ENCODE measurements at places on chromosomes 5 and 9.

DNA sequence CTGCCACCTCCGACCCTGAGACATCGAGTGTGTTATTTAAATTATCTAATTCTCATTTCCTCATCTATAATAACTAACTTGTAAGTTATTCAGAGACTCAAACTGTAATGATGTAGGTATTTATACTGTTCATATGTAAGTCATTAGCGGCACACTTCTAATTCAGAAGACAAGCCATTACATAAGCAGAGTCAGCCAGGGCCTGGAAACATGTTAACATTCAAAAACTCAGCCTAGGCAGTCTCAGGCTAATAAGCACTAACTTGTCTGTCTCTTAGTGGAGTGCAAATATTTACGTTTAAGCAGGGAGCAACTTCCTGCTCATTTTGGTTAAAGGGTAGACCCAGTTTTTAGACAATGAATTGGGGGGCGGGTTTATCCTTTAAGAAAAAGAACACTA lies 598.4 kb downstream of the ACTL7B start:
- no peak for DNase-seq

DNA sequence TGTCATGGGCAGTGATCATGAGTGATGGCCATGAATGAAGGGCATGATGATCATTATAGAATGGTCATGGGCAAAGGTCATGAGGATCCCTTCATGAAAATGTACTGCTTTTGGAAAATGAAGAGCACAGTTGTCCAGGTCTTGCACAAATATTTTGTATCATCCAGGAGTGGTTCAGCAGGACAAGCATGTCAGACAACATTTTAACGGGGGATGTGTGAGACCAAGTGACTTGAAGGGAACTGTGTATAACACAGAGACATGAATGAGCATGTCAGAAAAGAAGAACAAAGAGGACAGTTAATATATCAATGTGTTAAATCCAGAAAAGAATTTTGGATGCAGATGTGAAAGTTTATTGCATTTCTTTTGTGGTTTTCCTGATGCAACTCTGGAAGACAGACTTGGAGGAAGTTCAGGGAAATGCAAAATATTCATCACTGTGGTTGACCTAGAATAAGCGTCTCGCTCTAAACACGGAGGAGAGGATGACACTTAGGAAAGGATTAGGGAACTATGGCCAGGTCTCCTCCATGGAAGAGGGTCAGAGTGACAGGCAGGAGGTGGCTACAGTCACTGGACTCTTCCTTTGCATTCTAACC lies 116.1 kb upstream of the IRX4 start:
- DNase-seq = no peak

DNA sequence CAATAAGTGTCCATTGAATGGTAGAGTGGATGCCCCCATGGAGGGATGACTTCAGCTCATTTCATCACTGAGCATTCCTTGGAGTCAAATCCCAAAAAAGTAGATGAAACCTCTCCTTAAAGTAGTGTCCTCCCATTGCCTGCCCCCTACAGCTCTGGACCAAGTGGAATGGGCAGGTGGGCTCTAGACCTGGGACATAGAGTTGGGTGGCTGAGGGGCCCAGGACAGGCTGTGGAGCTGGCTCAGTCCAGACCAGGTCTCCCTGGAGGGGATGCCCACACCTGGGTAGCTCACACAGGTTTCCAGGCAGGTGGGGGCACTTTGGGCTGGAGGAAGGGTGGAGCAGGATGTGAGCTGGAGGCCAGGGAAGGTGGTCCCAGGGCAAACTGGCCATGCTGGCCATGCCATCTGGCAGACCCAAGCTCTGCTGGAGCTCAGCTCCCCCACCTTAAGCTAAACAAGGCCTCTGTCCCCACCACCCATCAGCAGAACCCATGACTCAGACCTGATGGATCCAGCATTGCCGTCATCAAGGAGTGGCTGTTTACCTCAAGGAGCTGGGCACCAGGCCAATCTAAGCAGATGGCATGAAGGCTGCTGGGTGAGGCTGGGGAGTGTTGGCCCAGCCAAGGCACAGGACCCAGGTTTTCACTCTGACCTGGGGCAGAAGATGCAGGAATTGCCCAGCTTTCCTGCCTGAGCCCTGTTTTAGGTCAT lies 6.2 kb upstream of the SPINK4 start:
- peak; percentile 88 for DNase-seq

DNA sequence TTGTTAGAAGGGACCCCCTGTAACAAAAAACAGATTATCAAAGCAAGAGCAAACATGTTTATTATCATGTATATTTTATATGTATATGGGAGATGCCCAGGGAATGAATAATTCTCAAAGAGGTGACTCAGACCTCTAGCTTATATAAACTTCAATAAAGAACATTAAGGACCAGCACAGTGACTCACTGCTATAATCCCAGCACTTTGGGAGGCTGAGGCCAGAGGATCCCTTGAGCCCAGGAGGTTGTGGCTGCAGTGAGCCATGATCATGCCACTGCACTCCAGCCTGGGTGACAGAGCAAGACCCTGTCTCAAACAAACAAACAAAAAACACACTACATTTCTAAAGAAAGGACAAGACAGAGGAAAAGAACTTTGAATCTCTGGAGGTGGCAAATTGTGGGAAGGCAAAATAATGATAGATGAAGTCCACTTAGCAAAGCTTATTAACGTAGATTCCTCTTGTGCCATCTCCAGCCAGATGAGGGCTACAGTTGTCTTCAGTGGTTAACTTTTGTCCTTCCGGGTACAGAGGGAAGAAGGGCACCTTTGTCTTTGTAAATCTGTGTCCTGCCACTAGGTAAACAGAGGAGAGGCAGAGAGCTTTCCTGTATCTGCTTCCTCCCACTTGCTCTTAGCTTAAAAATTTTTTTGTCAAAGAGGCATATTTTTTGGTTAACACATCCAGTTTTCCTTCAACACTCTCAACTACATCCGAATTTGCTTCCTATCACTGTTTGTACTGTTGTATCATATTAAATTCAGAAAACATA lies 7.5 kb upstream of the RFK start:
- DNase-seq = no peak

- DNase-seq = no peak
These were observed 251.2 kb downstream of the NFIB start for GRCh38 chr9:14062586-14063221.

DNA sequence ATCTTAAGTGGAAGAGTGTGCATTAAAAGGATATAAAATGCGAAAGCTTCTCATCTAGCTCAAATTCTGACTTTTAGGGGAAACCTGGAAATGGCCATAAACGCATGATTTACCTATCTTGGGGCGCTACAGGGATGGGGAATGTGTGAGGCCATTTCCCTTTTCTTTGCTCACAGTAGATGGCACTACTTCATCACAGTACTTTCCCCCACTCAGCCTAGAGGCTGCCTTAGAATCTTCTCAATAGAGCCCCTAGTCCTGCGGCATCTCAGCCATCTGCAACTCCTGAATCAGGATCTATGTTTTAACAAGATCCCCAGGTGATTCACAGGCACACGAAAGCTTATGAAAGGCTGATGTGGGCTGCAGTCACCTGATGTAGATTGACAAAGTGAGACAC lies 110.8 kb downstream of the LHFPL2 start:
- DNase-seq = no peak

DNA sequence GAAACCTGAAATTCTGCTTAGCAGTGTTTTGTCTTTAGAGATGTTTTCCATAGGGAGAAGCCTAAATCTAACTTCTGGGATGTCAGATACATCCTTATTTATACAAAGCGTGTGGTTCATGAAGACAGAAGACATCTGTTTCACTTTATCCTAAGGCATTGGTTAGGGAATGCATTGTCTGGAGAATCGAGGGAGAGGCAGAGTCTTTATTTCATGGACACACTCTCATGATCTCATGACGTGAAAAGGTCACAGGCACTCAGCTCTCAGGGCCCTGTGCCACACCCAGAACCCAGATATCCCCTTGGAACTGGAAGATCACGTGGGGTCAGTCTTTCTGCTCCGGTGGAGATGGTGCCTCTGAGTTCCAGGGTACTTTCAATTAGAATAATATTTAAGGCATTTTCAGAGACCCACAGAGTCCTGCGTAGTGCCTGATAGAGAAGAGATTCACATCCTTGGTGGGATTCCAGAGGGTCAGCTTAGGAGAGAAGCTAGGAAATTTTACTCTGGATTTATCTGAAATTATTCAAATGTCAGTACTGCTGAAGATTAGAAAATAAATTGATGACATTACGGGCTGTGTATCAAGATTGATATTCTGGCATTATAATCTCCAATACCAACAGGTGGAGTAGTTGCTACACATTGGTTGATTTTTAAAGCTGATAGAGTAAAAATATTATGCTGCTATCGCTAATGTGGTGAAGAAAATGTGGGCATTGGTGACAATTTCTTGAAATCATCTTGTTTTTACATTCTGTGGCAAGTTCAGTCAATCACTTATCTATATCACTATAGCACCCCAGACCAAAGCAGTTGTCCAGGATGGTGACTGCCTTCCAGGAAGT lies 378.3 kb downstream of the MTRR start:
- no peak for DNase-seq

DNA sequence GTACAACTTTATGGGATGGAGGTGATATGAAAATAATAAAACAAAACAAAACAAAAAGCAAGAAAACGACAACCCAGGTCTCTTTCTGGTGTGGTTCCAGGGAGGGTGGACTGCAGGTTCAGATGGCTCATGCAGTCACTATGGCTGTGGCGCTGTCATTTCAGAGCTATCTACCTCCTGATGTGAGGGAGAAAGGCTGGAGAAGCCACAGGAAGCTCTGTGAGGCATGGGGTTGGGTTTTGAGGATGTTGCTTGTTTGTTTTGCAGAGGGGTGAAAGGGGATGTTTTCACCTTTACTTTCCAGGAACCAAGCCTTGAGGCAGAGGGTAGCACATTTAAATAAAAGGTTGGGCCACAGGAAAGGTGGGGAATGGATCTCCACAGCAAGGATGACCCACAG lies 18.7 kb downstream of the NIPAL4 start:
- no peak for DNase-seq

DNA sequence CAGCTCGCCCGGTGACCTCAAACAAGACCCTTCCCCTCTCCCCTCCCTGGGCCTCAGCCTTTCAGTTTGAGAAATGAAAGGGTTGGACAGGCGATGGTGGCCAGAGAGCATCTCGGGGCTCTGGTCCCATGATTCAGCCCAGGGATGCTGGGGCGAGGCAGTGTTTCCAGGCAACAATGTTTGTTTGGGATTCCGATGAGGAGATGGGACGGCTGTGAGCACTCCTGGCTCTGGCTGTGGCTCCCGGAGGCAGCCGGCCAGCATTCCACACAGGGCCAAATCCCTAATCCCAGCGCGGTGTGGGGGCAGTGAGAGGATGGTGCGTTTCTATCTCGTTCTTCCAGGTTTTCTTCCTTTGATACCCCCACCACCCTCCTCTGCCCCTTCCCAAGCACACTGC lies 66.0 kb downstream of the HMCN2 start:
- no peak for DNase-seq

GRCh38 chr5:134204575-134204974 lies 21.3 kb downstream of the PPP2CA start:
- DNase-seq = no peak

- no peak for DNase-seq
These were observed 5.4 kb upstream of the ZDHHC12 start for GRCh38 chr9:128729302-128729701.

- no peak for DNase-seq
These were observed 98.3 kb downstream of the UGCG start for GRCh38 chr9:111994831-111995458.

DNA sequence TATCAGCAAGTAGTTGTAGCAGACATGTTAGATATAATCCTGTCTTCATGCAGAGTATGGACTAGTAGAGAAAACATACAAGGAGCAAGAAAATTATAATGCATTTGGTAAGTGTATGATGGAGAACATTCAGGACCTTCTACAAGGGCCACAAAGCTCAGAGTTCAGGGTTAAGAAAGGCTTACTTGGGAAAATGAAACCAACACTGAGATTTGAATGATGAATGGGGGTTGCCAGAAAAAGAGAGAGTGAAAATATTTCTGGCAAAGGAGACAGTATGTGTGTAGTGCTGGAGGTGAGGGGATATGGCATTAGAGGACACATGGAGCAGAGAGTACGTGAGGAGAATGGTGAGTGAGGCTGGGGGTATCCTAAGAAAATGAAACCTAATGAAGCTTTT lies 169.8 kb upstream of the STK32A start:
- no peak for DNase-seq

DNA sequence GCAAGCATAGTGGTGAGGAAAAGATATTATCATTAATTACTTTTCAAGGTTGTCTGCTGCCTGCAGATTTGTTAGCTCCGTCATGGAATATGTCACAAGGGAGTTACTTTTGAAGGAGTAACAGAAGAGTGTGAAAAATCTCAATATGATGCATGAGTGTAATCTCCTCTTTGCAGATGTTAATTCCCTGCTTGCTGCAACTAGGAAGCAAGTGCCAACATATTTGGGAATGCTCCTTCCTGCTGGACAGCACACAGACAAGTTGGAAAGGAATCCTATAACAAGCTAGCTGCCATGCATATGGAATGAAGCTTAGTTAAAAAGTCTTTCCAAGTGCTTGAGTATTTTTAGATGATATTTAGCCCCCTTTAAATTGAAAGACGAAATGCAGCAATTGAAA lies 2023.6 kb upstream of the CDH6 start:
- DNase-seq = no peak

DNA sequence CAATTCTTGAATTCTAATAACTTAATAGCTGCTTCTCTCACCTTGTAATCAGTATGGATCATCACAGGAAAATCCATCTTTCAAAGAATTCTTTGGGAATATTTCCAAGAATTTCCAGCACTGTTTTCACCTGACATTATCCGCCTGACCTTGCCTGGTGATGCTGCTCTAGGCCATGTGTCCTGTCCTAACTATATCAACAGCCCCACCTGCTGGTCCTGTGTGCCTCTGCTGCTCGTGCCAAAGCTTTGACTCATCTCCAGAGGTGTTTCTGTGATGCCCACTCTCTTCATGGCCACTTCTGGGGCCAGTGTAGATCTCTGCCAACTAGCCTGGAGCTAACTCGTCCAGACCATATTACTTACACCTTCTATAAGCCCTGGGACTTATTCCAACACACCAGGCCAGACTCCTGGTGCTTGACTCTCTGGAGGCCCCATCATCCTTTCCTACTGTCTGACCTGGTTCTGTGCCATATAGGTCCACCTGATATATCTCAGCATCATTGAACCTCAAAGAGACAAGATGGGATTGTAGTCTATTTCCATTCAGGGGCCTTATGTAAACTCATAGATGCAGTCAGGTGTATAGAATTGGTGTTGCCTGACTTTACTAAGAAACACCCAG lies 67.5 kb upstream of the CKMT2 start:
- DNase-seq = no peak

DNA sequence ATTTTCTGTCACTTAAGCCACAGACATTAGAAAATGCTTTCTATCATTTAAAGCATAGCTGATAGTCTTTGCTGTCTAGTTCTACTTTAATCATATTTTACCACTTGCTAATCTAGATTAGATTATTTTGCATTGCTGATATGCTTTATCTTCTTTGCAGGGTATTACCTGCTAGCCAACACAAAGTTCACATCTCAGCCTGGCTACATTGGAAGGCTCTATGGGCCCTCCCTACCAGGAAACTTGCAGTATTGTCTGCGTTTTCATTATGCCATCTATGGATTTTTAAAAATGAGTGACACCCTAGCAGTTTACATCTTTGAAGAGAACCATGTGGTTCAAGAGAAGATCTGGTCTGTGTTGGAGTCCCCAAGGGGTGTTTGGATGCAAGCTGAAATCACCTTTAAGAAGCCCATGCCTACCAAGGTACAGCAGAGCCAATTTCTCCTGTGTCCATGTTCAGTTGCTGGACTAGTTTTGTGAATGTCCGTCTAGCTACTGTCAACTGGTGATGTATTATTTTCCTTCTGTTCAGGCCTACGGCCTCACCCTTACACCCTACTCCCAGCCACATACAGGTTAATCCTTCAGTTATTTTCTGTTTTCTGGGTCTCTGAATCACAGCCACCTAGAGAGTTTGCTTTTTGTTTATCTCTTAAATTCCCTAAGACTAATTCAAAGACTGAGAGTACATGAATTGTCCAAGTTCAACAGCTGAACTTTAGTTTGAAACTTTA lies 99.9 kb downstream of the MAMDC2 start:
- DNase-seq = no peak

All from AG04449 (cell line).